Choroid plexus epithelial cell (primary cell): ENCODE measurements at places on chromosomes 5 and 9.

DNA sequence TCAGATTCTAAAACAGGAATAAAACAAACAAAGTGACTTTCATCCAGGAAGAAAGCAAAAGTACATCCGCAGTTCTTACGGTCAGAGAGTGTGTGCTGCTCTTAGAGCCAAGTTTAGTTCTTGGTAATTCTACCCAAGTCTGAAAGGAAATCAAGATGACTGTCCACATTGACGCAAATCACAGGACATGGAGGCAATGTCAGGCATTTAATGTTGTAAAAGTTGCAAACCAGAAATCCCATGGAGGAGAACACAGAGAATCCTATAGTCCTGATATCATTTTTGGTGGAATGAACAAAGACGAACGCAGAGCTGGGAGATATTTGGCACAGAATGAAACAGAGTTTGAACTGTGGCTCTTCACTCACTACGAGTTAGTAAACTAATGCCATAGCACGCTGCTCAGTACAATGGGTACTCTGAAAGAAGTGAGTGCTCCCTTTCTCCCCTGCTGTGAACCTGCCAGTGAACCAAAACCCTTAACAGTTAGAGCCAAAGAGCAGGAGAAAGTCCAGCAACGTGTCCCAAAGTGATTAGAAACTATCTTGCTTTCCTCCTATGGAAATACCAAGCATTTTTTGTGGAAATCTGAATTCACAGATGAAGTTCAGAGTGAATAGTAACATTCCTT is 74.3 kb downstream of the MUSK start:
- DNase-seq: peak; percentile 94

DNA sequence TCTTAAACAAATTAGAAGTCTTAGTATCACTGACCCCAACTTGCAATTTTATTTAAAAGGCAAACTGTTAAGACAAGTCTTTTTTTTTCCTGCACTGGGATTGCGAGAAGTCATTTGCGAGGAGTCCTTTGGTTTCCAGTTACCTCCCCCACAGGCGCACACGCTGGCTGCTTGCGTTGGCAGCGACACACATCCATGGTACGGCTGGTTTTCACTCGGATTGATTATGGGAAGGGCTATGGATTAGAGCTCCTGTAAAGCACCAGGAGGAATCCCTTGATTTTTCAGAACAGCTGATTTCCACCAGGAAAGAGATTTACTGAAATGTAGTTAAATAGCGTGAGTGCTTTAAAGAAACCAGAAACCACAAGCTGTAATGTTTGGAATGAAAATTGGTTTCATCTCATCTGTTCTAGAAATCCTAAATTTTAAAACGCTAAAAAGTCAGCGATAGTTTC is 737 bp downstream of the SLC1A3 start:
- DNase-seq: peak; percentile 58

- peak; percentile 76 for DNase-seq
Measured at GRCh38 chr9:130445268-130445983, 665 bp downstream of the ASS1 start.

DNA sequence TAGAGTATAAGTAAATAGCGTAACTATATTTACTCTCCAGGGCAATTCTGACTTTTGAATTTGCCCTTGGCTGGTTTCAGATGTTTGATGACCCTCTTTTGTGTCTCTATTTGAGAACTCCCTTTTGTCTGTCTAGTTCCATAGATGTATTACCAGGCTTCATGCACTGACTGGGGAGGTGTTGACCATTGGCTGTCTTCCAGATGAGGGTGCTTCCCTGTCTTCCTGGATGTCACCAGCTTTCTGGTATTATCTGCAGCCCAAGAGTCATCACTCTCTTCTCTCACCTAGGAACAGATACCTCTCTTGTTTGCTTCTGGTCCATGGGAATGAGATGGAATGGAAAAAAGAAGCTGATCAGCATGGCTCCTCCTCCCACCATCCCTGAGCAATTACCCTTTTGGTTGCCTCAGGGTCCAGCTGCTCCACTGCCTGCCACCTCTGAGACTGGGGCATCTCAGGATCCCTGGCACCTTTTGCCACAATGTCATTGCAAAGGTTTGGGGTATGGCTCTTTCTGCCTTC is 58.7 kb upstream of the TMED7 start:
- DNase-seq: no peak

DNA sequence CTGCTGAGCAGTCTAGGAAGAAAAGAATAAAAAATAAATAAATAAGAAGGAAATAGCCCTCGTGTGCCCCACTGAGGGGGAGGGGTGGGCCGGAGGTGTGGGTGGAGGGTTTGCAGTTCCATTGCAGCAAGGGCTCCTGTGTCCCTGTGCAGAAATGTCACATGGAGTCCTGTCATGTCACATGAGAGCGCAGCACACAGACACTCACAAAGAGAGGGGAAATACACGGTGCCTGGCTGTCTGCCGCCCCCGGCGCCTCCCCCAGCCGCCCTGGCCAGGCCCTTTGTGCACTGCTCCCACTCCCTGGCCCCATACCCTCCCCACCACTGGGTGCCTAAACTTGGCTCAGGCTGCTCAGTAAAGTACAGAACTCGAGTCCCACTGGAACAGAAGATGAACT is 55.6 kb upstream of the SPTLC1 start:
- no peak for DNase-seq
